ENCODE measurements at places on chromosomes 6 and 20. TPM values are rescaled to one million over a fixed set of nuclear protein-coding genes. Genes with fewer than 3 reads are reported as not detected.

DNA sequence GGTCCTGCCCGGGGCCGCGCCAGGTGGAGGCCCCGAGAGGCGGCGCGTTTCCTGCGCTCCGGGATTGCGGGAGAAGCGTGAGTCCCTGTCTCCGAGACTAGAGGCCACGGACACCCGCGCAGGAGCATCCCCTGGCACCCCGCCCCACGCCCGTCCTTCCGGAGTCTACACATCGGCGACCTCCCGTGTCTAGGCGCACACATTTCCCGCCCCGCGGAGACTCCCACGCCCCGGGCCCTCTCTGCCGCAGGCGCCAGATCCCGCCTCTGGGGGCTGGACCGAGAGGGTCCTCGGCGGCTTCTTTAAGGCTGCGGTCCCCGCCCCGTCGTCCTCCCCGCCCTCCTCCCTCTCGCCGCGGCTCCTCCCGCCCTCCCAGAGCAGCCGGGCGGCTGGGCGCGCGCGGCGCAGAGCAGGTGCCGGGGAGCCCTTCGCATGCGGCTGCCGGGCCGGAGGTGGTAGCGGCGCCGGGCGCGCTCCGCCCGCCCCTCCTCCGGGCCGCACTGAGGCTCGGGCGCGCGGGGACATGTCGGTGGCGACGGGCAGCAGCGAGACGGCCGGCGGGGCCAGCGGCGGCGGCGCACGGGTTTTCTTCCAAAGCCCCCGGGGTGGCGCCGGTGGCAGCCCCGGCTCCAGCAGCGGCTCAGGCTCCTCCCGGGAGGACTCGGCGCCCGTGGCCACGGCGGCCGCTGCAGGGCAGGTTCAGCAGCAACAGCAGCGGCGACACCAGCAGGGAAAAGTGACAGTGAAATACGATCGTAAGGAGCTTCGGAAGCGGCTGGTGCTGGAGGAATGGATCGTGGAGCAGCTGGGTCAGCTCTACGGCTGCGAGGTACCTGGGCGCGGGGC lies at the start of gene PPP1R14C:
Gene PPP1R14C, plus strand, starts transcription at position 375 of the 846 bp plus-strand sequence. Its CDS starts 149 bp downstream, at position 524.
- DNase-seq = peak; percentile 69

- no peak for DNase-seq
Measured at GRCh38 chr6:12709116-12709515, 7.5 kb upstream of the PHACTR1 start.

- DNase-seq = no peak
Measured at GRCh38 chr6:148345176-148345575, 2.5 kb downstream of the SASH1 start.

DNA sequence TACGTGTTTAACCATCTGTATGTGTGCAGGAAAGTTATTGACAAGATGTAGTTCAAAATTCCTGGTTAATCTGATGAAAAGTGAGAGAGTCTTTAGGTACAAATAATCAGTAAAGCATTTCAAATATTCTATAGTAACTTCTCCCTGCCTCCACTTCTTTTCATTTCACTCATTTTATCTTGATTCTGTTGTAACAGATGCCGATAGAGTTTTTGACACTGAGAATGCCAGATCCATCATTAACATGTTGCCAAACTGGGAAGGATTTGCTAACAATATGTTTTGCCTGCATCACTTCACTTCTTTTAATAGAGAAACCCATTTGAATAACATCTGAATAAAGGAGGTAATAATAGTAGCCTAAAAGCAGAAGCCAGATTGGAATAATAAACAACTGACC lies 20.4 kb upstream of the DEFB112 start:
- DNase-seq = no peak

DNA sequence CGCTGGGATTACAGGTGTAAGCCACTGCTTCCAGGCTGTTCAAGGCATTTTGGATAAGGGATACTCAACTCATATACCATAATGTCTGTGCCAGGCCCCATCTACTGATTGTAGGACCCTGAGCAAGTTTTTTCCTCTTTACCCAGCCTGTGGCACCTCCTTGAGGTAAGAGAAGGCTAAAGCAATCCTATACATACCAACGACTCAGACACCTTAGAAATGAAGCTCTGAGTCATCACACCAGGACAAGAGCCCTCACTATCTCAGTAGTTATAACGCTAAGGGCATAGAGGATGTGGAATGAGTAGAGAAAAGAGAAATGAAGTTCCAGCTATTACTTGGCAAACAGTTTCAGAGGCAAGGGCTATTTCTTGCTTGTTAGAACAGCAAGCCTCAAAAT lies 16.9 kb downstream of the NDRG3 start:
- DNase-seq = no peak

The C20orf141 gene
- not detected for total RNA-seq
